ENCODE measurements at places on chromosomes 1 and 21.

DNA sequence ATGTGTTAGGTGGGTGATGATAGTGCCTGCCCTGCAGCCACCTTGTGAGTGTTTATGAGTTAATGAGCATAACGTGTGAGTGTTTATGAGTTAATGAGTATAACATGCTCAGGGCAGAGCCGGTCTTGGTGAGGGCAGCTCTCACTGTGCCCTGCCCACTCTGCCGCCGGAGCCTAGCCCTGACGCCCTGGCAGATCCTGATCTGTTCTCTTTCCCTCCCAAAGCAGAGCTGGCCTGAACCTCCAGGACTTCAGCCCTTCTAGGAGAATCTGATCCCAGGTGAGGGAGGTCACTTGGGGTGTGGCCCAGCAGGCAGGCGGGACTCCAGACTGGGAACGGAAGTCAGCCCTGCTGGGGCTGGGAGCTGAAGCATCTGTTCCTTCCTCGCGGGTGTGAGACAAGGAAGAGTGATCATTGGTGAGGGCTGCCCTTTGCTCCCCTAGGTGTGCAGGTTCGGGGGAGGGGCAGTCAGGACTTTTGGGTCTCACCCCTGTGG lies 5.7 kb downstream of the FBLIM1 start:
- DNase-seq: no peak

- no peak for DNase-seq
Measured at GRCh38 chr1:240765732-240766363, 153.9 kb upstream of the GREM2 start.

DNA sequence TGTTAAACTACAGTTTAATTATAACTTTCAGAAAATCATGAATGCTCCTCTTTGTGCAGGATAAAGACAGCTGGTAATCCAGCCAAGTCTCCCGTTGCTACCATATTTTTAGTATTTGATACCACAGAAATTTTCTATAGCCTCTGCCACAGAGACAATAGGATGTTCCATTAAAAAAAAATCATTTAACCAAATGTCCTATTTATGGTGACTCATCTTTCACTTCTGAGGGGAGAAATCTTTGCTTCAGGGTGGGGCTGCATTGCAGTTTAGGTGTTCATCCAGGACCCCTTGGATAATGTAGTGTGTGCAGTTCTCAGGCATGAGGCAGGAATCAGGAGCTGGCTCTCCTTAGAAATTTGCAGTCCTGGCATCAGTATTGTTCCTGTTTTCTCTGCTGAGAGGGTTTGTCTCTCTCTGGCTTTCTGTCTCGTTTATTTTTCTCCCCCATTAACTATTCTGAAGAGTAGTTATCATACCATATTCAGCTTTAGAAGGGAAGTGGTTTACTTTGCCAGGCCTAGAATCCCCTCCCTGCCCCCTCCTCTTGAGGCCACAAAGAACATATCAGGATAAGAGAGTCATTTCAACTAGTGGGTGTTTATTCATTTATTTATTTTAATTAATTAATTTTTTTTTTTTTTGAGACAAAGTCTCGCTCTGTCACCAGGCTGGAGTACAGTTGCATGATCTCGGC lies 3.1 kb downstream of the PRUNE1 start:
- no peak for DNase-seq

- no peak for DNase-seq
Measured at GRCh38 chr1:169326956-169327268, 40.7 kb downstream of the NME7 start.

Data from iPS DF 6.9 (cell line).